ENCODE measurements at places on chromosomes 1 and 21.

DNA sequence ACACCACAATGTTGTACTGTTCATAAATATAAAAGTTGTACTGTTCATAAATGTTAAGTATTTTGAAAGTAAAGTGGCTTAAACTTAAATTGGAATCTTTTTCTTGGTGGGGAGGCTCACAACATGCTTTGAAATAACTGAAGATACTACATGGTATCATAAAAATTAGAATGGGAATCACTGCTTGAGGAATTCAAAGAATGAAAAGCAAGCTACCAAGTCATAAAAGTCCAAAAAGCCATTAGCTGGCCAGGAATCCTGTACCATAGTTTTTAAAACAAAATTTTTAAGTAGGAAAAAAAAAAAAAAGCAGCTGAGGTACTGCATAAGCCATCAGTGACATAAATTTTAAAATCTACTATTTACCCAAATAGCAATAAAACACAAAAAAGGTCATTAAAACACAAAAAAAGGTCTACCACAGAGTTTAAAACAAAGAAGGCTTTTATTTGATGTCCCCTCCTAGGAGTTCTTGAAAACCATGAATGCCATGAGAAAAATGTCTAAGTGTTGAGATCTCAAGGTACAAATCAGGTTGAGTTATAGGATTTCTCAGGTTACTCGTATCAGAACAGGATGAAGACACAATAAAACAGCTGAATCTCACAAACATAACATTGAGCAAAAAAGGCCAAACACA lies 8.6 kb downstream of the ZZZ3 start:
- DNase-seq, result no peak

- DNase-seq, result no peak
Measured at GRCh38 chr1:151992303-151993083, 1.2 kb downstream of the S100A10 start.

DNA sequence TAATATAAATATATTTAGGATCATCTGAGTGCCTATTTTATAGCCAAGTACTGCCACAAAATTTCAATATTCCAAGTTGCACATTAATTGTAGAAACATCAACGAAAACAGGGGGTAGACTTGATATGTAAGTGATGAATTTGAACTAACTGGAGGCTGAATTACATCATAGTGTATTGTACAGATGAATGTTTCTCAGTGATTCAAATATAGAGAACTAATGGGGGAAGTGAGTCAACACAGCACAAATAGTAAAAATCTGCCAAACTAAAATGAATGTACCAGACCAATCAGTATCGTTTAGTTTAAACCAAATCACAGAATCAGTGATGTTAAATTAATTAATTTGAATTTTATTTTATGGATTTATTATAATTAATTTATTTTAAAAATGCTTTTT lies 42.8 kb downstream of the RTCA start:
- DNase-seq, result no peak

GRCh38 chr21:45384656-45385548 lies 20.1 kb upstream of the COL18A1 start:
- no peak for DNase-seq

DNA sequence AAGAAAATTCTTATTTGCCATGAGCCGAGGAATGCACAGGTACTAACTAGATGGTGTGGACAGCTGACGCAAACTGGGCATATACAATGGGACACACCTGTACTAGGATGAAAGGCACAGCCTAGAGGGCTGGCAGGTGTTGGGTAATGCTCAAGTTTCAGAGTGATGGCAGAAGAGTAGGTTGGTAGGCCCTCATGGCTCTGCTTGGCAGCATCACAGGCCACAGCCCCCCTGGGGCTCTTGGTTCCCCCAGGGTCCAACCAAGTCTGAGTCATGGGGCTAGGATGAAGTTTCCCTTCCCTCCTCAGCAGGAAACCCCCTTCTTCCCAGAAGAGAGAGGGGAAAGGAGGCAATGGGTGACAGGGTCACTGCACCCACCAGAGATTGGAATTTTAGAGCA lies 35.2 kb downstream of the SPEN start:
- no peak for DNase-seq

GRCh38 chr1:117268535-117269455 lies 58.1 kb upstream of the VTCN1 start:
- no peak for DNase-seq

DNA sequence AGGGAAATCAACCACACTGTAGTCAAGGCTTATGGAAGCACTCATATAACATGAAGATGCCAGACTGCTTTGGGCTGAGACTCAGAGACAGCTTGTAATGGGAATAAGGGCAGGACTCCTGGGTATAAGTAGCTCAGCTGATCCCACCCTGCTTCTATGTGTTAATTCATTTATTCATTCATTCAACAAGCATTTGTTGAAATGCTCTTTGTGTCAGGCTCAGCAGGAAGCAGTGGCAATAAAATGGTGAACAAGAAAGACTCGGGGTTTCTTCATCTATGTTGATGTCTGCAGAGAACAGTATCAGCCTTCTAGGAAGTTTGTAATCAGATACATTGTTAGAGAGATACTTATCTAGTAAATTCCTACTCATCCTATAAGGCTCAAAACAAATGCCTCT lies 145.5 kb upstream of the DMRTA2 start:
- DNase-seq, result no peak

DNA sequence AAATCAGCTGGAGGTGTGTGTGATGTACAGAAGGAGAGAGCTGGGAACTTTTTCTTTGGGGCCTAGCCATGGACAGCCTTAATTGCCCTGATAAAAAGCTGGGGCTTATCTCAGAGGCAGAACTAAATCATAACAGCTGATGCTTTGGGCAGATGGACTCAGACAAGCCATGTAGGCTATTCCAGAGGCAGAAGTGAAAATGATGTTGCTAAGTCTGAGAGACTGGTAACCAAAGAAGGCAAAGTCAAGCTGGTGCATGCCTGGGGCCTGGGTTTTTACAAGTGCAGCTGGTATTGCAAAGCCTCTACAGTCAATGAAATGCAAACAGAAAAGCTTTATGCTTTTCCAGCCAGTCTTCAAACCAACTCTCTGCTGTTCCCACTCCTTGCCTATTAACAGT lies 39.0 kb upstream of the LMX1A start:
- DNase-seq, result no peak

- DNase-seq, result no peak
Measured at GRCh38 chr1:245110406-245110805, 44.4 kb upstream of the KIF26B start.

DNA sequence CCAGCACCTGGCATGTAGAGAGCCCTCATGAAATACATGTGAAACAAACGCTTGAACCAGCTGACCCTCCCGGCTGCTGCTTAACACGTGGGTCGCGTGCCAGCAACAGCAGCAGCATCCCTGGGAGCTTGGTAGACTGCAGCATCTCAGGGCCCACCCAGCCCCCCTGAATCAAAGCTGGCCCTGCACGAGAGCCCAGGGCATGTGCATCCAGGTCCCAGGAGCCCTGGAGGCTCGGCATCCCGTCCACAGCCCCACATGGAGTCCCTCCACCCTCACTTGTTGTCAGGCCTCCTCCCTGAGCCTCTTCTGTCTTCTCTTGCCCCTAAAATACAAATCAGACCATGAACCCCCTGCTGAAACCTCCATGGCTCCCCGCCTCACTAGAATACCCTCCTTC lies 123.1 kb downstream of the MATN1 start:
- no peak for DNase-seq

GRCh38 chr1:27144920-27145661 lies 9.8 kb downstream of the SLC9A1 start:
- DNase-seq, result no peak

DNA sequence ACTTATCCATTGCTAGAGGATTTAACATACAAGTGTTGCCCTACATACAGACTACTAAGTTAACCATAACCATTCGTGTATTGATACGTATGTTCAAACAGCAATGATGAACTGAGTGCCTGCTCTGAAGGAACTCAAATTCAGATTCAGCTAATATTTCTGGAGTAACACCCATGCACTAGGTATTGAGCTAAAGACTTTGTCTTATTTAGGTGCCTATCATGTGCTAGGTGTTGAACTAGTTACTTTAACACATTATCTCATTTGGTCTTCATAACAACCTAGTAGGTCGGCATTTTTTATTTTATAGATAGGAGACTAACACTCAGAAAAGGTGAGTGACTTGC lies 160.0 kb downstream of the LTN1 start:
- DNase-seq, result no peak

GRCh38 chr21:45482899-45483821 lies 59.1 kb downstream of the SLC19A1 start:
- DNase-seq, result no peak

DNA sequence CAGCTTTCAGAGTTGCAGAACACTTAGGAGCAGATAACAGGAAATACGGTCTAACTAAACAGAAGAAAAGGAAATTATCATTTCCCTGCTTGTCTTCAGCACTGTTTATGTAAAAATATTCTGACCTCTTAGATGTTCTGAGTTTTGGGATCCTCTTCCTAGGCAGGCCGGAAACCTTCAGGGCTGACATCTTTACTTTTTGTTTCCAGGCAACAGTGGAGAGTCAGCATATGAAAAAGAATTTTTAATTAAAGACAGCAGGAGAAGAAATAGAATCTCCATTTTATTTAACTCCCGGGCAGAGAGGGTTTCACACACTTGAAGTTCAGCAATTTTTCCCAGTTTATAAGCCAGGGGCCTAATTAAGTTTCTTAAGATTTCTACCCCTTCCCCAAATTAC lies 5.1 kb upstream of the RIPPLY3 start:
- no peak for DNase-seq

All from cortex of kidney (tissue), 1 donor.